ENCODE measurements at places on chromosomes 1 and 21. TPM values are rescaled to one million over a fixed set of nuclear protein-coding genes. Genes with fewer than 3 reads are reported as not detected.

- peak within 1 kb of the TSS; percentile 71 for H3K4me3 ChIP-seq
- peak; percentile 27 for DNase-seq
- H3K4me1 ChIP-seq: peaks cover 32% of the 10 kb centered on the region
- peak within 1 kb of the TSS; percentile 55 for H3K27ac ChIP-seq
- H3K36me3 ChIP-seq: peaks cover 19% of the 10 kb centered on the region
- H3K27me3 ChIP-seq: peaks cover 73% of the 10 kb centered on the region
Observed at GRCh38 chr1:63322114-63322943, at the start of gene FOXD3. FOXD3 (plus strand) TSS chr1:63322567; CDS start chr1:63323059, 492 bp downstream.

- H3K4me1 ChIP-seq: no peaks in the 10 kb centered on the region
- no peak for DNase-seq
- no peaks in the 10 kb centered on the region for H3K36me3 ChIP-seq
- H3K27ac ChIP-seq: no peak overlapping the region
- H3K4me3 ChIP-seq: no peak overlapping the region
Observed at GRCh38 chr1:174701565-174701964, 253.8 kb downstream of the GPR52 start.

- H3K4me3 ChIP-seq: peak overlapping the region; percentile 51
- H3K4me1 ChIP-seq: peaks cover 18% of the 10 kb centered on the region
- no peaks in the 10 kb centered on the region for H3K36me3 ChIP-seq
- no peak for DNase-seq
Observed at GRCh38 chr1:82161700-82162141, 361.0 kb downstream of the ADGRL2 start.

The NTMT2 gene
- not detected for total RNA-seq

The PPM1J gene
- 0.59 TPM for total RNA-seq

The JAK1 gene
- total RNA-seq: 99.9 TPM

The SLC25A34 gene
- 1.6 TPM for total RNA-seq

The RXRG gene
- not detected for total RNA-seq

The ATP1A4 gene
- 0.55 TPM for total RNA-seq

All from activated T-helper 2 cell treated with anti-CD3 and anti-CD28 coated beads, Interferon-gamma antibody, Interleukin-2, Interleukin-4, amounts not matched to agents 10 μg/mL and 5 μg/mL and 100 μg/mL, durations not matched to agents 14 hours and 24 hours and 36 hours (primary cell).